ENCODE measurements at places on chromosomes 6 and 20.
A peak's percentile ranks its signal among the peaks of the same experiment; 100 is the strongest.

GRCh38 chr6:16576451-16577368 is 184.6 kb downstream of the ATXN1 start:
- DNase-seq = no peak

- no peak for DNase-seq
Measured at GRCh38 chr6:68640491-68640835, 5.4 kb downstream of the ADGRB3 start.

- DNase-seq = no peak
Measured at GRCh38 chr6:39072830-39073229, 24.2 kb downstream of the GLP1R start.

- no peak for DNase-seq
Measured at GRCh38 chr20:7147220-7147601, 379.7 kb downstream of the BMP2 start.

GRCh38 chr6:88492824-88493223 is 326.7 kb upstream of the CNR1 start:
- DNase-seq = no peak

GRCh38 chr6:89411145-89412070 is 665 bp downstream of the RRAGD start:
- DNase-seq = peak; percentile 18

DNA sequence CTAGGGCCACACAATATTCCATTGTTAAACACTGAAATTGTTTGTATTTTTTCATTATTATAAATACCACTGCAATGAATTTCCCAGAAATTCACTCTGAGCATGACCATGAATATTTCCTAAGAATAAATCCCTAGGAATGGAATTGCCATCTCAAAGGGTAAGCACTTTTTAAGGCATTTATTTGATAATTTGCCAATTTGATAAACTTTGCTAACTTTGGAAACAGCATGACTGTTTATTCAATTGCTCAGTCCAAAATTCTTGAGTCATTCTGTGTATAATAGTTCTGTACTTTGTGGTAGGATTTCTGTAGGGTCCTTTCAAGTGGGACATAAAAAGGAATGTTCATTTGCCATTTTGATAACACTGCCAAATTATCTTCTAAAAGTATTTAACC is 44.2 kb upstream of the TOX2 start:
- no peak for DNase-seq

DNA sequence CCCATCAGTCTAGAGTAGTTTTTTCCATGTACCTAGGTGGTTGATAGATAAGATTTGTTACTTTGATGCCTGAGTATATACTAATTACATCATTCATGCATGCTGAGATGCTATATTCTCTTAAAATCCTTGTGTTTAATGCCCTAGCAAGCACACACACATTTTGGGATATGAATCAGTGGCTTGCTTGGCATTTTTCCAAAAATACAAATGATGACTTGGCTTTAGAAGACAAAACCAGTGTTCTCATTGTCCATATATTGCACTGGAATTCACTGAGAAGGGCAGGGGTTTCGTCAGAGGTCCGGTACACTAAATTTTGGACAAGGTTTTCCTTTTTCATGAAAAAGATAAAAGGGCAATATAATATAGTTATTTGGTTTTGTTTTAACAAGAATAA is 24.9 kb downstream of the GTPBP2 start:
- no peak for DNase-seq

- DNase-seq = no peak
Measured at GRCh38 chr6:44849806-44850205, 462.3 kb downstream of the CDC5L start.

- DNase-seq = no peak
Measured at GRCh38 chr6:4522453-4522852, 253.8 kb upstream of the CDYL start.

GRCh38 chr20:62377615-62378178 is 9.2 kb upstream of the RPS21 start:
- DNase-seq = no peak

- no peak for DNase-seq
Measured at GRCh38 chr6:98838975-98839374, 4.6 kb downstream of the POU3F2 start.

DNA sequence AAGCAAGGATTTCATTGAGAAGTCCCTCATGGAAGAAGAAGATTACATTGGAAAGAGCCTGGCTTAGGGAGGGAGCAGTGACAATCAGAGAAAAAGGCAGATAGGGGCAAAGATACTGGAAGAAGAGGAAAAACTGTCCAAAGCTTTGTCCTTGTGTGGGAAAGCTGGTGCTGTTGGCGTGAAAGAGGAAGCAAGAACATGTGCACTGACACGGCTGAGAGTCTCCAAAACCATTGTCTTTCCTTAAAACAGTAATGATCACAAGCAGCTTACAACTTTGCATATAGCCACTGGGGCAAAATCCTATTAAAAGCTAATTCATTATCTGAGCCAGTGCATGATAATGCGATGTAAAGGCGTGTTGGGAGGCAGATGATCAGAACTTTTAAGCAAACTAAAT is 85.1 kb upstream of the ESR1 start:
- DNase-seq = no peak

- no peak for DNase-seq
Measured at GRCh38 chr20:59064214-59064722, 21.7 kb upstream of the PRELID3B start.

DNA sequence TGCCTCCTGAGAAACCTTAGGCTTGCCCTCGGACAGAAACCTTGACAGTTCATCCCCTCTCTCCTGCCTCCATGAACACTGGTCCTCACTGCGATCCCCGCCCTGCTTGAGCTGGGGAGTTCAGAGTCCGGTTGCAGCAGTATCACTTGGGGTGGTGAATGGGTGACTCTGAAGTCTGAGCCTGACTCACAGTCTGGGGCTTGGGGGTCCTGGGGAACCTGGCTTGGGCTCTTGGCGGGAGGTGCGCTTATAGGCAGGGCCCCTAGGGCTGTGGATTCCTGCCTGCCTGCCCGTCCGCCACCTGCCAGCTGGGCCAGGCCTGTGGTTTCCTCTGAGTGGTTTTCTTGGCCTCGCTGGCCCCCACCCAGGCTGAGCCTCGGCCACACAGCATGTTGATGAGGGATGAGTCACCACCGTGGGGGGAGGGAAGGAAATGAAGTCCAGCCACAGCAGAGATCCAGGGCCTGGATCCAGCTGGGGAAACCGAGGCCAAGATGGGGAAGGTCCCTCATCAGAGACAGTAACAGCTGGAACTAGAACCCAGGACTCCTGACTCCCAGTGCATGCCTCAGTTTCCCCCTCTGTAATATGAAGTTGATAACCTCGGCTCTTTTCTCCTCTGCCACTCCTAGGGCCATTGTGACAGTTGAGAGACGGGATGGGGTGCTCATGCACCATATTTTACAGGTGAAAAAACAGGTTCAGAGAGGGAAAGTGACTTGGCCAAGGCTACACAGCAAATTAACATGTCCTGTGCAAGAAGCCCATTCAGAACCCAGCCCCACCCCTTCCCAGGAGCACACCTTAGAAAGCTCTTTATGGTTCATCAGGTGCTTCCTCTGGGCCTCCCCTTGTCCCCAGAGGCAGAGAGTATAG is 9.2 kb downstream of the FOXS1 start:
- DNase-seq = no peak

DNA sequence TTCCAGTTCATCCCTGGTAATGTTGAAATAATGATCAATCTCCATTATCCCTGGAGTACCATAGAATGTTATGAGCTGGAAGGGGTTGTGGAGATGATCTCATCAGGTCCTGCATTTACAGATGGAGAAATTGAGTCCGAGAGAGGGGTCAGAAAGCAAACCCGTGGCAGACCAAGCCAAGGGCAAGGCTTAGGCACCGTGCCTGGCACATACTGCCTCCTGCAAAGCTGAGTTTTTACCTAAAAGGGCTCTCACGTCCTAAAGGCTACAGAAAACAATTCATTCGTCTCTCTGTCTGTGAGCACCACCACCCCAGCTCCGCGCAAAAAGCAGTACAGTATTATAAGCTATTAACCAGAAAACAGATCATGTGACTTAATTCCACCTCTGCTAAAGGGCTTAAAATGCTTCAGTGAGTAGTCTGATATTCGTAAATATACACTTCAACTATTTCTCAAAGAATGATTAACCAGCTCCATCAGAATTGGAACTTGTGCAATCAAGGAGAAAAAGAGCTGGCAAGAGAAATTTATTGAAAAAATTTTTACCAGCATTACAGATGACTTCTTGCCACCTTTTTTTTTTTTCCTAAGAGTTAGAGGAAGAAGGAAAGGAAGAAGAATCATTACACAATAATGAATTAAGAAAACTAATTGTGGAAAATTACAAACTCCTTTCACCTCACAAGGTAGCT is 3.4 kb upstream of the PARD6B start:
- DNase-seq = no peak

DNA sequence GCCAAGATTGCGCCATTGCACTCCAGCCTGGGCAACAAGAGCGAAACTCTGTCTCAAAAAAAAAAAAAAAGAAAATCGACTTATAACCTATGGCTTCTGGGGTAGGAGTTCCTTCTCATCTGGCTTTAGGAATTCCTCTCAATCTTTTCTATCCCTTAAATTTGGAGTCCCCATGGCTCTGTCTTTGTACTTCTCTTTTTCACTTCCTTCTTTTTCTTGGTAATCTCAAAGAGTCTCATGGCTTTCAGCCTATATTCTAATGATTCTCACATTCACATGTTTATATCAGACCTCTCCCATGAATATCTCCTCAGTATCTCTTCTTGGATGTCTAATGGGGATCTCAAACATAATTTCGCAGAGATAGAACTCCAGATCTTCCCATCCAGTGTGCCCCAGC is 42.8 kb upstream of the RALGAPA2 start:
- DNase-seq = no peak

DNA sequence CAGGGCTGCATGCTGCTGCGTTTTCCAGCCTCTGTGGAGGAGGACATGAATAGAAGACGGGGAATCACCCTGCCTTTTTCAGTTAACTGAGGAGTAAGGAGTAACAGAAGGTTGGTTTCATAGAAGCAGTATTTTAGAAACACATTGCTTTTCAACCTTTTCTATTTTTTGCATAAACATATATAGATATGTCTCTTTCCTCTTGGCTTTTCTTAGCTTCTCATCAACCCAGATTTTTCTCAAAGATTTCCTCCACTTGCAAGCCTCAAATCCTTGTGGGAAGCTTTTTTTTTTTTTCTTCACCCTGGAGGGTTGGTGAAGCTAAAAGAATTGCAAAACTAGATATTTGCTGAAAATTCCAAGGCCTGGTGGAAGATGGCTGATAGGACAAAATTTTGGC is 6.0 kb downstream of the SLC24A3 start:
- DNase-seq = no peak

DNA sequence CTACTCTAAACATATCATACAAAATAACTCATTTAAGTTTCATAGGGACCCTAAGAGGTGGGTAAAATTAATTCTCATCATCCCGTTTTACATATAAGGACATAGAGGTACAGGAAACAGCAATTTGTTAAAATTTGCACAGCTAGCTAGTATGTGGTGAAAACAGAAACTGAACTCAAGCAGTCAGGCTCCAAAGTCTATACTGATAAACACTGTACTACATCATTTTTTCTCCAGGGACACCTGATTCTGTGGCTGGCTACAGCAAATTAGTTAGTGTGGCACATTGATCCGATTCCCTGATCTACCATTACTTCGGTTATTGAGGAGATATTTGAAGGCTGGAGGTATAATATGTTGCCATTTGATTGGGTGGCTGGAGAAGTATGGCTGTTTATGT is 36.2 kb upstream of the E2F3 start:
- no peak for DNase-seq

GRCh38 chr6:144482142-144482541 is 197.0 kb downstream of the UTRN start:
- peak; percentile 72 for DNase-seq

DNA sequence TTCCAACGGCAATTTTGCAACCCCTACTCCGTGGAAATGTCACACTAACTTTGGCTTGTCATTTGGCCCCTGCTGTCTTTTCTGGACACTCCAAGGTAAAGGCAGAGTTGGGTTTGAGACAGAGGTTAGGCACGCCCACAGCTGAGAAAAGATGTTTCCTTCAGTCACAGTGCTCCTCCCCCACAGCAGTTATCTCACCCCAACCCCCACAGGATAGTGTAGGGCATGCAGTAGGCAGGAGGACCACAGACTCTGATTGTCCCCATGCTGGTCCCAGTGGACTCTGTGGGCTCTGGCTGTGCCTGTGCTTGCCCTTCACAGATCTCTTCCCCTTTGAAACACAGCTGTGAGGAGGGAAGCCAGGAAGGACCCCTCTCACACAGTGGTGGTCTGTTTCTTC is 124.0 kb upstream of the CARMIL1 start:
- DNase-seq = no peak
